ENCODE measurements at places on chromosomes 11 and 22. TPM values are rescaled to one million over a fixed set of nuclear protein-coding genes. Genes with fewer than 3 reads are reported as not detected.

The OR10D3 gene
- polyA plus RNA-seq = not detected

The MMP1 gene
- polyA plus RNA-seq = 0.94 TPM

The CLCF1 gene
- 0.16 TPM for polyA plus RNA-seq

The HEPHL1 gene
- polyA plus RNA-seq = not detected

The NPTXR gene
- polyA plus RNA-seq = 4.2 TPM

The FIBIN gene
- polyA plus RNA-seq = 2.2 TPM

The LRRC74B gene
- not detected for polyA plus RNA-seq

The APOBEC3G gene
- polyA plus RNA-seq = 7.1 TPM

The MUC6 gene
- polyA plus RNA-seq = not detected

The CDCA5 gene
- polyA plus RNA-seq = 14.2 TPM

The P2RX6 gene
- polyA plus RNA-seq = 7.9 TPM

The PGA4 gene
- 0.48 TPM for polyA plus RNA-seq

The PYGM gene
- polyA plus RNA-seq = 260 TPM

The CEND1 gene
- 8.2 TPM for polyA plus RNA-seq

The WT1 gene
- 3.0 TPM for polyA plus RNA-seq

The PIWIL4 gene
- 2.3 TPM for polyA plus RNA-seq

The ASPHD2 gene
- polyA plus RNA-seq = 2.1 TPM

The SYT7 gene
- polyA plus RNA-seq = 7.5 TPM

The LGALS12 gene
- polyA plus RNA-seq = not detected

The VSIG2 gene
- not detected for polyA plus RNA-seq

The EIF1AD gene
- polyA plus RNA-seq = 24.6 TPM

The SMIM35 gene
- polyA plus RNA-seq = not detected

The APOA5 gene
- polyA plus RNA-seq = not detected

The KDELR3 gene
- 21.8 TPM for polyA plus RNA-seq

The FAT3 gene
- 1.1 TPM for polyA plus RNA-seq

The BIK gene
- 65.4 TPM for polyA plus RNA-seq

The NCF4 gene
- not detected for polyA plus RNA-seq

The ESAM gene
- 4.9 TPM for polyA plus RNA-seq

The BRSK2 gene
- 2.7 TPM for polyA plus RNA-seq

The SLC22A8 gene
- polyA plus RNA-seq = 0.22 TPM

The OVCH2 gene
- not detected for polyA plus RNA-seq

The DEUP1 gene
- polyA plus RNA-seq = 2.0 TPM

Data from cardiac muscle cell (in vitro differentiated cells and primary cell).